NCI-H2081 (cell line): ENCODE measurements at places on chromosomes 1 and 21.

- no peak for DNase-seq
These were observed 23.1 kb downstream of the UBE2G2 start for GRCh38 chr21:44778499-44778911.

- no peak for DNase-seq
These were observed 102.0 kb upstream of the C1orf174 start for GRCh38 chr1:4002061-4002521.

DNA sequence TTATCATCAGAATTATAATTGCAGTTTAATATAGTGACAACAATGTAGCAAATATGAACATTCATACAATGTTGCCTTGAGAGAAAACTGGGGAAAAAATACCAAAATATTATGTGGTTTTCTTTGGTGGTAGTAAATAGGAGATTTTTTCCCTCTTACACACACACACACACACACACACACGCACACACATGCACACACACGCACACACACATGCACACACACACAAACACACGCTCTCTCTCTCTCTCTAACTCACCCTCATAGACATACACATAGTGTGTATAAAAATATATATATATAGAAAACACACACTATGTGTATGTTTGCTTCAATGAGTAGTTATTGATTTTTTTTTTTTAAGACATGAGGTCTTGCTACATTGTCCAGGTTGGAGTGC, 211.6 kb downstream of the HHAT start:
- DNase-seq = no peak

GRCh38 chr1:78092643-78093042, 46.9 kb downstream of the GIPC2 start:
- DNase-seq = no peak

GRCh38 chr1:95042286-95042685, 30.5 kb downstream of the ALG14 start:
- DNase-seq = no peak

DNA sequence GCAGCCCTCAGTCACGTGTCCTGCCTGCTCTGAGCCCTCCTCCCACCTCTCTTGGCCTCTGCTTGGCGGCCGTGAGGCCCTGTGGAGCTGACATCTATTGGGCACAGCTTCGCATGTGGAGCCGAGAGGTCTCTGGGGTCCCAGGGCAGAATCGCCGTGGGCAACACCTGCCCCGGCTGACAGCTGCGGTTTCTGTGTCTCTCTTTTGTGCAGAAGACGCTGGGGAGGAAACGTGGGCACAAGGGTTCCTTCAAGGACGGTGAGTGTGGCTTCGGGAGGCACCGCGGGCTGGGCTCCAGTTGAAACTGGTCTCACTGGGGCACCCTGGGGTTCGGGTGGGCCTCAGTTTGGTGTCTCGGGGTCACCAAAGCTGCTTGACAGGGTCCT, 11.5 kb downstream of the ARHGEF16 start:
- no peak for DNase-seq

GRCh38 chr1:118933051-118933781, 54.9 kb downstream of the TBX15 start:
- no peak for DNase-seq

- DNase-seq = no peak
These were observed 23.0 kb downstream of the RGS2 start for GRCh38 chr1:192831706-192832355.
